Smooth muscle cell of the coronary artery (primary cell): ENCODE measurements at places on chromosomes 3 and 15. TPM values are rescaled to one million over a fixed set of nuclear protein-coding genes. Genes with fewer than 3 reads are reported as not detected.

EOMES gene
- total RNA-seq: not detected in 2 replicates

IL17RC gene
- total RNA-seq: 20.9 and 21.8 TPM in 2 replicates

MRPL46 gene
- 6.3 and 9.8 TPM in 2 replicates for total RNA-seq

FGF12 gene
- total RNA-seq: under 0.01 TPM in 1 of 2 replicates, not detected in the other
